Heart right ventricle (tissue), 16 donors: ENCODE measurements at places on chromosomes 4 and X. TPM values are rescaled to one million over a fixed set of nuclear protein-coding genes. Genes with fewer than 3 reads are reported as not detected.

TSPAN6 gene
- 5.9 TPM for total RNA-seq

PGAM4 gene
- total RNA-seq, result not detected

KLKB1 gene
- 1.9 TPM for total RNA-seq

OTC gene
- not detected for total RNA-seq

RS1 gene
- total RNA-seq, result not detected

TBCK gene
- 14.6 TPM for total RNA-seq
